ENCODE measurements at places on chromosomes 2 and 18. TPM values are rescaled to one million over a fixed set of nuclear protein-coding genes. Genes with fewer than 3 reads are reported as not detected.

TRABD2A gene
- total RNA-seq: 0.88 TPM

NEU2 gene
- not detected for total RNA-seq

PDE11A gene
- 1.4 TPM for total RNA-seq

B4GALT6 gene
- 5.3 TPM for total RNA-seq

CXCR2 gene
- not detected for total RNA-seq

ZNF24 gene
- total RNA-seq: 33.9 TPM

ALPP gene
- total RNA-seq: 47.5 TPM
